ENCODE measurements at places on chromosomes 3 and 15. TPM values are rescaled to one million over a fixed set of nuclear protein-coding genes. Genes with fewer than 3 reads are reported as not detected.
A peak's percentile ranks its signal among the peaks of the same experiment; 100 is the strongest.

DNA sequence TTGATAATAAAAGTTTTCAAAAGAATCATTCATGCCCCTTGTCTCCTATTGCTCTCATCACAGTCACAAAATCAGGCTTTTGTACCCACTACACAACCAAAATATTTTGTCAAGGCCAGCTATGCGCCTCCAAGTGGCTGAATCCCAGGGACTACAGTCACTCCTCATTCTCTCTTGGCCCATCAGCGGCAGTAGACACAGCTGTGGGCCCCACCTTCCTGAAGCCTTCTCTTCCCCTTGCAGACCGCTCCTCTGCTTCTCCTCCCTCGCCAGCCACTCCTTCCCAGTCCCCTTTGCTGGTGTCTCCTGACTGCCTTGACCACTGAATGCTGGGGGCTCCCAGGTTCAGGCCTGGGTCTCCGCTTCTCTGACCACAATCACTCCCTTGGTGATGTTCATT is 52.1 kb downstream of the LSM3 start:
- no peak for DNase-seq

GRCh38 chr3:129314386-129315222 is 35.9 kb downstream of the HMCES start:
- peak; percentile 89 for DNase-seq

GRCh38 chr15:80990955-80991354 is 1.3 kb upstream of the MESD start:
- no peak for DNase-seq

GRCh38 chr3:178676942-178677790 is 140.9 kb downstream of the KCNMB2 start:
- DNase-seq = no peak

DNA sequence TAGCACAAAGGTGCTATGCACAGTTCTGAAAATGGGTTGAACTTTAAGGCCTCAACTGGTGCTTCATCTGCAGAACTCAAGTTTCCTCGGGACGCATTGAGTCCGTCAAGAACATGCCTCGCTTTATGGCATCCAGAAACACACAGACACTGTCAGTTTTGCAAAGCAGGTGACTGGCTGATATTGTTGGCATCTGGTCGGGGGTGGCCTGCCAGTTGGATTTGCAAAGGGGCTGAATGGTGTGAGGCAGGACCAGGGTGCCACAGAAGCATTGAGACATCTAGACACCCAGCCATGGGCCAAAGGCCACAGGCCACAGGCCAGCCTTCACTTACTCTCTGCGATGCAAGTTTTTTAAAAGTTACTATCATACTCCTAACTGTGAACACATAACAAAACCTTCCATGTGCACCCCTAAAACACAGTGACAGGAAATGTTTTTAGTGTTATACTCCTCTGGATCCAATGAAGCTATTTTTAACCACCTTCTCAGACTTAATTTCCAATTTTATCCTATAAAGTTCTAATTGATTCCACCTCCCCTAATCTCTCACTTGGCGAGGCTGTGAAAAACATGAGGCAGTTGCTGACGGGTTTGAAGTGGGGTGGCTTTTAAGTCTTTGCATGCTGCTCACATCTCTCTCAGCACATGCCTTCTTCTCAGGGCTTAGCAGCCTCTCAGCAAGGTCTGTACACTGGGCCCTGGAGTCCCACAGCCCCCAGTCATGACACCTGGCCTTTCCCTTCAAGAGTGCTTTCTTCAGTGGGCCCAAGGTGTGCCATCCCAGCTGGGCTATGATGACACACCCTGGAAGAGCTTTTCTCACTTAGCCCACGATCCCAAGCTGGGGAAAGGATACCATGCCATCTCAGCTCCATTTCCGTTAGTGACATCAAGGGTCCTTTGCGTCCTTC is 38.5 kb upstream of the DUSP7 start:
- DNase-seq = no peak

Gene ZNF445
- 9.3 TPM for total RNA-seq

Gene FRMD5
- not detected for total RNA-seq

- DNase-seq = peak; percentile 62
Observed at GRCh38 chr3:198113206-198114053, 153.4 kb downstream of the LMLN start.

DNA sequence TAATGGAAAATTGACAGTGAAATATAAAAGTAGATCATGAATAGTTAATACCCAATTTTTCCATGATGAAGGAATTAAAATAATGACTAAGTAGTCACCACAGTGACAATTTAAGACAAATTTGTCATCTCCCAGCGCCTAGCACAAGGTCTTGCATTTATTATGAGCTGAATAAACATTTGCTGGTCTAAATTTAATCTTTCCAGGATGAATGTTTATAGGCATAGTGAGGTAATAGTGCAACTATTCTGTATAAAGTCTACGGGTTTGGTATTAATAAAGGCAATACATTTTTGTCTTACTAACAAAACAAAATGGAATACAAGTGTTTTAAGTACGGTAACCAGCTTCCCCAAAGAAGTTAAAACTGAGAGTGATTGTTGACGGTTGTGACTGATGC is 209.3 kb downstream of the CD47 start:
- DNase-seq = no peak

GRCh38 chr3:124876401-124876878 is 10.7 kb downstream of the ITGB5 start:
- no peak for DNase-seq

DNA sequence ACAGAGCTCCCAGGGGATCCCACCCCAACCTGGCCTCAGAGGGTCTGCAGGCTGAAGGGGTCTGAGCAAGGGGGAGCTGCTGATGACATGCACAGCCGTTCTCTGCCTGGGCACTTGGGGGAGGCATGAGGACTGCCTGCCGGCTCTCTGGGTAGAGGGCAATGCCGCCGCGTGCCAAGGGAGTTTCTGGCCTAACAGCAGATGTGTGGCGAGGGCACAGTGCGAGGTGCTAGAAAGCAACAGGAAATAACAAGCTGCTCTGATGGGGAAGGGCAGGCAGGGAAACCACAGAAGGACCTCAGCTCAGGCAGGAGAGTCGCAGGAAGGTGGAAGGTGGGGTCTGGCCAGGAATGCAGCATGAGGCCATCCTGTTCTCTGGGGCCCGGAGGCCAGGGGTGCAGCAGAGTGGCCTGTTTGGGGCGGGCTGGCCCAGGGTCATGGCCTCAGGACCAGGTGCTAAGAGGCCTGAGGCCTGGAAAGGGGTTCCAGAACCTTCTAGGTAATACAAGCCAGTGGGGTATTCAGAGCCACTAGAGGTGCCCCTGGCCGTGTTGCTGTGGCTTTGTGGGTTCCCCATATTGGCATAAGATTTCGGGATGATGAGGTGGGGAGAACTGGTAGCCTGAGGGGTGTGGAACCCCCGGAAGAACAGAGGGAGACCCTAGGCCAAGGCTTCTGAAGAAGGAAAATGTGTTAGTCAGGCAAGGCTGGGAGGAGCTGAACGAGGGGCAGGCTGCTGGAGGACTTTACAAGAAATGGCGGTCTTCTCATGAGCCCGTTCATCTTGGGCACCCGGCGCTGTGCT is 41.2 kb downstream of the RGMA start:
- DNase-seq = no peak

Gene PSMD6
- 40.6 TPM for total RNA-seq

Gene GAP43
- total RNA-seq = not detected

Gene GOLGA8O
- not detected for total RNA-seq

- DNase-seq = no peak
Observed at GRCh38 chr3:20811631-20812030, 625.6 kb upstream of the SGO1 start.

All from right lobe of liver (tissue), 6 donors.